ENCODE measurements at places on chromosomes 6 and 20.

GRCh38 chr6:145731447-145731846 is 3.9 kb downstream of the EPM2A start:
- no peak for DNase-seq

GRCh38 chr6:34341481-34341971 is 50.9 kb downstream of the NUDT3 start:
- DNase-seq = no peak

DNA sequence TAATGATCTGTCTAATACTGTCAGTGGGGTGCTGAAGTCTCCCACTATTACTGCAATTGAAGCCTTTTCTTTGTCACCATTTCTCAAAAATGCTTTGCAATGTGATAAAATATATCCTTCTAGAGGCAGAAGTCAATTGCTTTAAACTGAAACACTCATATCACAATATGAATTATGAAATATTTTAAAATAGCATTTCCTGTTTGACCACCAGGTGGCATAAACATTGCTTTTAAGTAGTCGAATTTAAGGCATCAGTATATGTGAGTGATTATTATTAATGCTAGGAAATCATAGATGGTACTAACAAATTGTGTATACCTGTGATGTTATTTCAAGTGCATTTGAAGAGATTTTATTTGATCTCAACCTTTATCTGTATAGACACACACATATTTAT is 87.5 kb downstream of the MEI4 start:
- DNase-seq = no peak

DNA sequence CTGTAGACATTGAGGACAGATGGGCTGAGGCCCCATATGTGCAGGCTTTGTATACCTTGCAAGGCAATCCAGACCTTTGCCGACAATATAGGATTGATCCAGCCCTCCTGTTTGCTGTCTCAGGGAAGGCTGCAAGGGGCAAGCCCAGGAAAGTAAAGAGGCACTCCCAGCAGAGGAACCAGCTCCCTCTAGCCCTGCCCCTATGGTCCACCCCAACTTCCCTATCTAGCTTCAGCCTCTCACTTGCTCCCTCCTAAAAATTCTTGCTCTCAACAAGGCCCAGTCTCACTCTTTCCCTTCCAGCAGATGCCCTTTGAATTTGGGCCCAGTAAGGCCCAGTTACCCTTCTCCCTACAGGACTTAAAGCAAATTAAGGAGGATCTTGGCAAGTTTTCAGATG is 92.6 kb downstream of the JARID2 start:
- no peak for DNase-seq

DNA sequence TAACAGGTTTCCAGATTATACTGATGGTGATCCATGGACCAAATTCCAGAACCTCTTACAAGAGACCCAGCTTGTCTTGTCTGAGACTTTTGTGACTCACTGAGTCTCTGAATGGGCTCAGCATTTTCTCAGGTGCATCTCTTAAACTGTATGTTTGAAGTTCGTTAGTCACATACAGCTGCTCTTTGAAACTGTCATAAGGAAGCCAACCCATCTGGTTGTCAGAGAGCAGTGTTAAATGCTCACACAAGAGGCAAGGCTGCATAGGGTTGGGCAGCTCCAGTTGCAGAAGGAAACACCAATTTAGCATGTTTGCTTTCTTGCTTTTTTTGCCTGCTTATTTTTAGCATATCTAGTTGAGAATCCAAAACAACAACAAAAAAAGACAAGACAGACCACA is 47.1 kb downstream of the TRIM27 start:
- DNase-seq = no peak

- no peak for DNase-seq
Measured at GRCh38 chr20:41958391-41958790, 340.2 kb upstream of the CHD6 start.

GRCh38 chr6:158813032-158813431 is 6.1 kb downstream of the EZR start:
- DNase-seq = no peak

- DNase-seq = no peak
Measured at GRCh38 chr20:12112665-12113064, 195.0 kb downstream of the BTBD3 start.

DNA sequence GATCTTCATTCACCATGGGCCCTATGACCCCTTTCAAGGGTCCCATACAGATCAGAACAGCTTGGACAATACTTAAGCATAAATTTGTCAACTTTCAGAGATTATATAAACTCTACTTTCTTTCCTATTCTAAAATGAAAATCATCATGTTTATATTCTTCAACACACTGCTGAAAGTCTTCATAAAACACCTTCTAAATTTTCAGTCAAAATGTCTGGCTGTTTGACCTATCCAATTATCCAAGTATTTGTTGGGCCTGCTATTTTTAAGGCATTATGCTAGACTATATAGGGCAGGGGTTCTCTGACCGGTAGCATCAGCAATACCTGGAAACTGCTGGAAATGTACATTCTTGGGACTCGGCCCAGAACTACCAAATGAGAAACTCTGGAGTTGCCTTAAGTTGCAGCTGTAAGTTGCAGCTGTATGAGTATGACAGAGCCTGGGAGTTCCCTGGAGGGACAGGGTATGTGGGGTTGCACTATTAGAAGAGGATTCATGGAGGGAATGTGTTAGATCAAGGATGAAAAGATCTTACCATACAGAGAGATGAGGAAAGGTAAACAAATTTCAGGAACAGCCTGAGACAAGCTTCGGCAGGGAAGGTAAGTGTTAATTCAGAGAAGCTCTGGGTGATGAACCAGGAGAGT is 293.0 kb downstream of the ADGB start:
- no peak for DNase-seq
